ENCODE measurements at places on chromosomes 1 and 21. TPM values are rescaled to one million over a fixed set of nuclear protein-coding genes. Genes with fewer than 3 reads are reported as not detected.

GCSAML gene
- not detected for polyA plus RNA-seq

HSD3B2 gene
- polyA plus RNA-seq, result 0.06 TPM

NR5A2 gene
- 0.05 TPM for polyA plus RNA-seq

DCST2 gene
- polyA plus RNA-seq, result 1.0 TPM

CNR2 gene
- polyA plus RNA-seq, result 22.3 TPM

PRKCZ gene
- polyA plus RNA-seq, result 17.6 TPM

MAP10 gene
- 2.2 TPM for polyA plus RNA-seq

Measured in spleen (tissue), 13 donors.